Tibial nerve (tissue), 4 donors: ENCODE measurements at places on chromosomes 1 and 21.

- no peak for DNase-seq
Observed at GRCh38 chr1:228106800-228107054, 2.4 kb downstream of the MRPL55 start.

DNA sequence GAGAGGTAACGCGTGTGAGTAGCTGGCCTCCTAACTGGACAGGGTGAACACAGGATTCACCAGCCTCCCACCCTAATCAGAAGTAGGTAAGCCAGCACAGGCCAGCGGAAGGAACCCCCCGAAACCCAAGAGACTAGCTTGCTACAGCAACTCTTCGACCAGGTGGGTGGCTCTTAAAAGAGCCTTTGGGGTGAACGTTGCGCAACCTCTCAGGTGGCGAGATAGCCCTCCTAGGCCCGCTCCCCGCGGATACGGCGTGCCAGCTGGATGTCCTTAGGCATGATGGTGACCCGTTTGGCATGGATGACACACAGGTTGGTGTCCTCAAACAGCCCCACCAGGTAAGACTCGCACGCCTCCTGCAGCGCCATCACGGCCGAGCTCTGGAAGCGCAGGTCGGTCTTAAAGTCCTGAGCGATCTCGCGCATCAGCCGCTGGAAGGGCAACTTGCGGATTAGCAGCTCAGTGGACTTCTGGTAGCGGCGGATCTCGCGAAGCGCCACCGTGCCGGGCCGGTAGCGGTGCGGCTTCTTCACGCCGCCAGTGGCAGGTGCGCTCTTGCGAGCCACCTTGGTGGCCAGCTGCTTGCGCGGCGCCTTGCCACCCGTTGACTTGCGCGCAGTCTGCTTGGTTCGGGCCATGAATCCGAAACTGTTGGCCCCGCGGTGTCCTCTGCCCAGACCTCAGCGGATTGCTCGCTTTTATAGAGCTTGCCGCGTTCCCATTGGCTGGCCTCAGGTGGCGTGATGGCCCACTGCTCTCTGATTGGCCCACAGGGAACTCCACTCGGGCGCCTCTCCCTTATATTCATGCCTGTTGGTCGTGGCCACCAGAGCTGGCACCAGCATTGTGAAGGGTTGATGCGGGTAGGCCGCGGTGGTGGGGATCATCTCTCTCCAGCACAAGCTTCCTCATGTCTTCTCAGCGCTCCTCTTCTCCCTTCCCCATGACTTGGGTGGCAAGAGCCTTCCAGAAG is 8.3 kb upstream of the TRIM17 start:
- no peak for DNase-seq

GRCh38 chr1:91234181-91234580 is 170.5 kb downstream of the HFM1 start:
- no peak for DNase-seq

- peak; percentile 77 for DNase-seq
Observed at GRCh38 chr21:34367320-34367935, 3.6 kb downstream of the KCNE2 start.

DNA sequence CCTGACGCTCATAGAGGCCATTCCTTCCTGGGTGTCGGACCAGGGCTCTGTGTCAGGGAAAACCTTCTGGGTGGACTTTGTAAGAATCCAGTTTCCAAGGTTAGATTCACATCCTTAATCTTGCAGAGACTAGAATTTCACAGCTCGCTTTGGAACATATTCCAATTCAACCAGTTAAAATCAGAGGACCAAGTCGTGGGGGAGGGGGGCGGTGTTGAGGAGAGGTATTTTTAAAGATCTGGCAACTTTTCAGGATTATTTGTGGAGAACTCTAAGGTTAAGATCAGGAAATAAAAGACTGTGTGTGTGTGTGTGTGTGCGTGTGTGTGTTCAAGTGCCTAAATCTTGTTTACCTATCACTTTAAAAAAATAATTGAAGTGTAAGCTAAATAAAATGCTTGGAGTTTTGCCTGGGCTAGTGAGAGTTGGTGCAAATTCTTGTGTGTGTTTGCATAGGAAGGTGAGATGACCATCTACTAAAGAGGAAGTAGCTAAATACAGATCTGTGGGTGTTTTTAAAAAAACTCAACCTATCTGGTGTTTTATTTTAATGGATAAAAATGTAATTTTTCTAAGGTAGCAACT is 21.8 kb downstream of the TENT5C start:
- DNase-seq = no peak

- DNase-seq = no peak
Observed at GRCh38 chr1:182350839-182351238, 40.8 kb downstream of the GLUL start.

DNA sequence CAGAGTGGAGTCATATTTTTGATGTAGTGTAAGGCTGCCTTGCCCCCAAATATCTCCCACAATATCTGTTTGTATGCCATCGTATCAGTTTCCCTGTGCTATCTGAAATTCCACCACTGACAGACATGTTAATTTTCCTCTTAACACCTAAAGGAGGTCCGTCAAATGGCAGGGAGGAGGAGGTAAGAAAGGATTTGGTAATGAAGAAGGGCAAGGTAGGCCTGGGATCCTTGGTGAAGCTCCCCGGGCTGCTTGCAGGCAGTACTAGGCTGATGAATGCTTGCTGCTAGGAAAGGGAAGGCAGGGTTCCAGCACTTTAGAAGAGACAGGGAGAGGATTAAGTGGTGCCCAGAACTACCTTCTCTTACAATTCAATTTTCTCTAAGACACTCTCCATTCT is 402.4 kb upstream of the ZP4 start:
- DNase-seq = no peak

- no peak for DNase-seq
Observed at GRCh38 chr1:1344655-1345361, 4.4 kb downstream of the DVL1 start.

- DNase-seq = no peak
Observed at GRCh38 chr1:116343019-116343418, 30.0 kb upstream of the ATP1A1 start.

GRCh38 chr1:26012864-26013263 is 8.7 kb upstream of the EXTL1 start:
- no peak for DNase-seq

- no peak for DNase-seq
Observed at GRCh38 chr1:216686860-216687766, 36.1 kb downstream of the ESRRG start.

DNA sequence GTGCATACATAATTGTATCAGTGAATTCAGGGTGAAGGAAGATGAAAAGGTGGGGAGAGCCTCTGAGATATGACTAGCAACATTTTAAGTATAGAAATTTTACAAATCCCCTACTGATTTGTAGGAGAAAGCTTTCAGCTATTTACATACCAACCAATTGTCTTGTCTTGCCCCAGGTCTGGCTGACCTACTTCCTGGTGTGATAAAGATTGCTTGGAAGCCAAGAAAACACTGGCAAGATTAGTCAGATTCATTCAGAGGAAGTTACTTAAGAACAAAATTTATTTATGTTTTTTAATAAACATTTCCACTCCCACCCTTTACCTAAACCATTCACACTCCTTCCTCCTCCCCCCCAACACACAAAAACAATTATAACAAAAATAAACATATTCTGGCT is 17.5 kb downstream of the PTGS2 start:
- DNase-seq = no peak

- DNase-seq = no peak
Observed at GRCh38 chr1:220884109-220884980, 5.1 kb downstream of the HLX start.

DNA sequence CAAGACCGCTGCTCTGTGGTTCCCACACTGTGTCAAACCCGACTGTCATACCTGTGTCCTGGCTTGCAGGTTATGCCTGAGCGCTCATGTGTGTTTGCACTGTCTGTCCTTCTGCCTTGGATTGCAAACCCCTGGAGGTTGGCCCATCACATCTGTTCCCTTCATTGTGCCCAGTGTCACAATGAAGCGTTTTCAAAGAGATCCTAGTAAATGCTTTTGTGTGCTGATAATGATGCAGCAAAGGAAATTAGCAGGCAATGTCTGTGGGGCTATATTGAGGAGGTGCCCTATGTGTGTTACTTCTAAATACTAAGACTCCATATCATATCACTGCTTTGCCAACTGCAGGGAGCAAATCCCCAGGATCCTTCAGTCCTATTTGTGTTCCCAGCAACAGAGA is 424.4 kb upstream of the NFIA start:
- DNase-seq = no peak

- DNase-seq = peak; percentile 88
Observed at GRCh38 chr1:46798810-46799209, at the start of gene CYP4B1. TSS of gene CYP4B1 (plus strand) at chr1:46799046. CDS start at chr1:46799082, 36 bp downstream.

- DNase-seq = no peak
Observed at GRCh38 chr21:45507888-45508508, 34.2 kb downstream of the SLC19A1 start.

GRCh38 chr1:181658581-181658980 is 175.3 kb downstream of the CACNA1E start:
- DNase-seq = no peak

DNA sequence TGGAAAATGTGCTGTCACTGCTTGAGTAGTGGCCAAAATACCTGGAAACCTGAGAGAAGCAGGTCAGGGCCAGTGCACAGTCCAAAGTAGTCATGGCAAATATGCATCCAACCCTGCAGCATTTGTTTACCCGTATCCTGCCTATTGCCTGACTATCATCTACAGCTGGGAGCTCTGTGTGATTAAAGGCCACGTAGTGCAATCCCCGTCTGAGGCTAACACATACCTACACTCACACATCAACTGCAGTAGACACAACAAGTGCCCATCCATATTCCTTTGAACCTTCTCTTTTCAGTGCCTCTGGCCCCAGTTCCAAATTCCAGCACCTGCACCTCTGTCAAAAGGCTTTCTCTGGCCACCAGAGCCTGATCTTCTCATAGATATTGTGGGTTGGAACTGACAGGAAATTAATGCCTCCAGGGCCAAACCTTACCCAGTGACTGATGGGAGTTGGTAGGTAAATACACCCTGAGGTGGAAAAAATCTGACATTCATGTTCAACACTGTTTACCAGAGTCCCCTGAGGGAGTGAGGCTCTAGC is 383.0 kb downstream of the SETD4 start:
- no peak for DNase-seq

- DNase-seq = no peak
Observed at GRCh38 chr1:16442941-16443340, 2.4 kb downstream of the NECAP2 start.

GRCh38 chr1:54952950-54953718 is 27.3 kb upstream of the TMEM61 start:
- DNase-seq = no peak

GRCh38 chr1:225373155-225373554 is 54.7 kb downstream of the LBR start:
- no peak for DNase-seq

DNA sequence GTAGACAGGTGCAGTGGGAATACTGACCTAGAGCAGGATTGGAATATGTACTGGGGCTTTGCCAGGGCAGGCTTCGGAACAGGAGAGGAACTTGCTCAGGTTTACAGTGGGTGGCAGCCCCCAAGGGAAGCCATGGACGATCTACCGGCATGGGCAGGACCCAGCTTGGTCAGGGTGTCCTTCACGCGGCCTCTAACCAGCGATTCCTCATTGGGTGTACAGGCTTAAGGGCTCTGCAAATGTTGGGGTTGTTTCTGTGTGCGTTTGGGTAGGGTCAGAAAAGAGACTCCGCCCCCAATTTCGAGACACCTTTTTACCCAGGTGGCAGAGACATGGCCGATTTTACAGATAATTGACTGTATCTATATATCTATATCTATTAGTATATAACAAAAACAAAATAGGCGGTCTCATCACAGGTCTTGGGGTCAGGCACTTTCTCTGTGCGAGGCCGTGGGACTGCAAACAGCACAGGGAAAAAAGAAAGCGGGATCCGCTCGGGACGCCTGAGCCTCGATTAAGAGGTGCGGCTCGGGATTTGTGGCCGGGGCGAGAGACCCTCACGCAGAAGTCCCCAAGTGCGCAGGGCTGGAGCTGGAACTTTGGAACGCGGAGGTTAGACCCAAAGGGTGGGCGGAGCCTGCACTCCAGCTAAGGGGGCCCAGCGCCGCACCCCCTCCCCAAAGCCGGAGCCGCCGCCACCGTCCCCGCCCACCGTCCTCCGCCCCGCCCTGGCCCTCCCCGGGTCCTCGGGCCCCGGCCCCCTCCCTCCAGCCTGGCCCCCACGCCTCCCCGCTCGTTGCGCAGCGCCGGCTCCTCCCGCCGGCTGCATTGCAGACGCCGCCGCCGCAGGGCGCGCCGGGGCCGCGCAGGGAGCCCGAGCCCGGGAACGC is 67.5 kb upstream of the VAMP3 start:
- DNase-seq = no peak

- no peak for DNase-seq
Observed at GRCh38 chr1:52523376-52523775, 29.5 kb downstream of the TUT4 start.

GRCh38 chr1:112872551-112872962 is 83.4 kb downstream of the SLC16A1 start:
- no peak for DNase-seq

- no peak for DNase-seq
Observed at GRCh38 chr1:233714631-233715217, 100.8 kb downstream of the KCNK1 start.

DNA sequence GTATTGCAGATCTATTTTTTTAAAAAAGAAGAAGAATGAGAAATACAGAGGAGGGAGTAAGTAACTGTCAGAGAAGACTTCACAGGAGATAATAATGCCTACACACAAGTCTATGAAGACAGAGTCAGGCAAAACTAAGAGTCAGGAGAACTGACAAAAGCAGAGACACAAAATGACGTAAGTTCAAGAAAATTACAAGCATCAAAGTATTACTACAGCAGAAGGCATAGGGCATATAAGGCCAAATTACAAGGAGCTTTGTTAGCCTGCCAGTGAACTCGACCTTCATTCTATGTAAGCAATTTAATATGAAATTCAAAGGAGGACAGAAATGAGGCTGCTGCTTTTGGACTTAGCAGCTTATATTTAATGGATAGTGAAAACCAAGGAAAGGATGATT is 23.7 kb downstream of the FAF1 start:
- no peak for DNase-seq

- DNase-seq = no peak
Observed at GRCh38 chr1:67898033-67898726, 64.9 kb upstream of the GNG12 start.

GRCh38 chr1:154433161-154433764 is 28.1 kb downstream of the IL6R start:
- no peak for DNase-seq

- no peak for DNase-seq
Observed at GRCh38 chr1:177343445-177343844, 172.7 kb downstream of the BRINP2 start.

DNA sequence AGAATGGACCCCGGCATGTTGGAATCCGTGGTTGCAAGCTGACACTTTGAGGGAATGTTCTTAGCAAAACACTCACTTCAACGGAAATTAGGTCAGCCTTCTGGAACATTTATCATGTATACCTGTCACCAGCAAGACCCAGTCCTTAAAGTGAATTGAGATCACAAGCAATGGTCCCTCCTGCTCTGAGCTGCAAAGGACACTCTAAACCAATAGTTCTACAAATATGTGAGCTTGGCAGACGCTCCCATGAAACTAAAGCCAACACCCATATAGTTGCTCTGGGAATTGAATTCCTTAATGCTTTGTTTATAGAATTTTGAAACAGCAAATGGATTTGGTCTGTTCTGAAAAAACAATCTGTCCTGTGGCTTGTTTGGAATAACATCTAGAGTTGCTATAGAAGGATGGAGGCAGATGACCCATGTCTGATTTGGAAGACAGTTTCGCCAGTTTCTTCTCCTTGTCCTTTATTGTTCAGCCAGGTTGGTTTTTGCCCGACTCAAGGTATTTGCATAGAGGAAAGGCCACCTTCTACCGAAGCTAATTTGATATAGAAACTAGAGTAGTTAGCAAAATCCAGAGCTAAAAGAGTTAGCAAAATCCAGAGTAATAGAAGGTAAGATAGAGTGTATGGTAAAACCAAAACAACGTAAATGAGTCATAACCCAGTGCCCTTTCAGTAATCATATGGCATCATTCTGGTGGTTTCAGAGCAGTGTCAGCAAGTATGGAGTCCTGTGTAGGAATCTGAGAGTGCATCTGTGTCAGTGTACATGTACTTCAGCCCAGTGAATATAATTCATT is 236.2 kb downstream of the NFIA start:
- no peak for DNase-seq
